Activated B cell treated with CpG ODN at 0.5 μM for 24 hours (primary cell): ENCODE measurements at places on chromosomes 4 and X.
A peak's percentile ranks its signal among the peaks of the same experiment; 100 is the strongest.

- DNase-seq = no peak
These were observed 39.5 kb downstream of the NSD2 start for GRCh38 chr4:1910643-1911042.

DNA sequence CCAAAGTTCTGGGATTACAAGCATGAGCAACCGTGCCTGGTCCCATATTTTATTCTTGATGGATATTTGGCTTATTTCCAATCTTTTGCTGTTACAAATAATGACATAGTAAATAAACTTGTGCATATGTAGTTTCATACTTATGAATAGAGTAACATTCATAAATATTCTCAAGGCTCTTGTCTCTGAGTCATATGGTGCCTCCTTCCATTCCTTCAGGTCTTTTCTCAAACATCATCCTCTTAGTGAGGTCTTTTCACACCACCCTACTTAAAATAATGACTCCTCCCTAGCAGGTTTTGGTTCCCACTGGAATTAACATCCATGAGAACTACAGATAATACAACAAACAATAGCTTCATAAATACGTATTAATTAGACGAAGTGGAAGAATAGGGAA is 416.6 kb downstream of the IQCM start:
- no peak for DNase-seq

DNA sequence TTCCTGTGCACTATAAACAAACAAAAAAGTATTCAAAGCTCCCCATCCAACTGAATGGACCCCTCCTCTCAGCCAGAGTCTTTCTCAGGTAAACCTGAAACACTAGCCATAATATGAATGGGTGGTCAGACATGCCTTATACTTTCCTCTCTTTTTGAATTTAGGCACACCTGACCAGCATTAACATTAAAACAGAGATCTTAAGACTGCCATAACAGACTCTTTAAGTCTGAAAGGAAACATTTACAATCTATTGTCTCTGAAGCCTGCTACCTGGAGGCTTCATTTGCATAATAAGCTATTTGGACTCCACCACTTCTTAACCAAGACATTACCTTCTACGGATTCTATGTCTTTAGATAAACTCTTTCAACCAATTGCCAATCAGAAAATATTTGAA is 56.9 kb upstream of the SPIN4 start:
- no peak for DNase-seq

- DNase-seq = no peak
These were observed 113.1 kb downstream of the ATP8A1 start for GRCh38 chr4:42543762-42544161.

- DNase-seq = no peak
These were observed 204.7 kb downstream of the CBR4 start for GRCh38 chr4:168805341-168805740.

DNA sequence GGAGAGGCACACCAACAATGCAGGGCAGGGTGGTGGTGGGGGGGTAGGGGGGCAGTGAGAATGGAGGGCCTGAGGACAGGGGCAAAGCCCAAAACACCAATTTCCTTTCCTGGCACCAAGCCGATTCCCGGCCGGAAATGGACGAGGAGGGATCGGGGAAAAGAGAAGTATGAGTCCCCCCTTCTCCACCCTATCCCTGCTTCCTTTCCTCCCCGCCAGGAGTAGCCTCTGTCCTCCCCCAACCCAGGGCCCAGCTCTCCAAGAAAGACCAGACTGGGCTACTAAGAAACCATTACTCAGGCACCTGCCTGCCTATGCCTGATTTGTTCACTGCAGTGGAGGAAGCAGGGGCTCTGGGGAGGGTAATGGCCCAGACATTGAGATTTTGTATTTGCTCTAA is 402 bp downstream of the CCDC120 start:
- DNase-seq = no peak

DNA sequence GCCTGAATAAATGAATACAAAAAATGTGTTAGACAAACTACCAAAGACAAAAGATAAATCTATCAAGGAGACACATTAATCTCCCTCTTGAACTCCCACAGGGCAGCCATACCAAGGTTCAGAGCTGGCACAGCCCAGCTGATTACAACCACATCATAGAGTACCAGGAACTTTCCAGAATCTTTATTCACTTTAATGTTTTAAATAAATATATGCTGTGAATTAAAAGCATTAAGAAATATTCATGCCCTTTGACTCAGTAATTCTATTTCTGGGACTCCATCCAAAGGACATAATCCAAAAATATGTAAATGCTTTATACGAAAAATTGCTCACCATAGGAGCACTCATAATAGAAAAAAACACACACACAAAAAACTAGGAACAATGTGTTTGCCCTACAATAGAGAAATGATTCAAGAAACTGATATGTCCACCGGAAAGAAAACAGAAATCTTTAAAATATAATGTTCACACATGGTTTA is 126.0 kb downstream of the LDB2 start:
- DNase-seq = no peak

DNA sequence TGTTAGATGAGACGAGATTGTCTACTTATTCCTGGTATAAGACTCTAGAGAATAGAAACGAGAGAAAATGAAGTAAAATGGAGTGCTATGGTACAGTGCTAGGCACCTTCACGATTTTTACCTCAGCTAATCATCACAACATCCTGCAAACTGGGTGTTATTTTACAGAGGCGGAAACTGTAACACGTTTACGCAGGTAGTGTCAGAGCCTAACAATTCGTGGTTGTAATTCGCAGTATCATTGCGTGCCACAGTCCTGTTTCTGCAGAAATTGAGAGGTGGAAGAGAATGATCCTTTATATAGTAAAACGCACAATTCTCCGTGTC is 383 bp upstream of the TBC1D19 start:
- no peak for DNase-seq

DNA sequence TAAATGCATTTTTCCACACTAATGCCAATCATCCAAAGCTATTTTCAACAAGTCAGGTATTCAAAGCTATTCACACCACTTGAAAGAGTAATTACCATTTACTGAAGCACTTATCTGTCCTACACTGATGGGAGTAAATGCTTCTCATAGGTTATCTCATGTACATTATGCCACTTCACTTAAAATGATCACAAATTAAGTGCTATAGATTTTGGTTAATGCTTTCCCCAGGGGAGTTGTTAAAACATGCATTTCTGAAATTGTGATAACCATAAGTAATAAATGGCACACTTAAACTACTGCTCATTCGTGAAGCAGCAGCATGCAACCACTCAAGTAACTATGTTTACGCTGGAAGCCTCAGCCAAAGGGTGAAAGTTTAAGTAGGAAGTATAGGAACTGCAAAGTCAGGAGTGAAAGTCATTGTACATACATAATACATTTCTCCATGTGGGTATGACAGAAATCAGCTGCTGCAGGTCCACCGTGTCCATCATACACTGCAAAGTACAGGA is 6.6 kb downstream of the PPM1K start:
- DNase-seq = no peak

DNA sequence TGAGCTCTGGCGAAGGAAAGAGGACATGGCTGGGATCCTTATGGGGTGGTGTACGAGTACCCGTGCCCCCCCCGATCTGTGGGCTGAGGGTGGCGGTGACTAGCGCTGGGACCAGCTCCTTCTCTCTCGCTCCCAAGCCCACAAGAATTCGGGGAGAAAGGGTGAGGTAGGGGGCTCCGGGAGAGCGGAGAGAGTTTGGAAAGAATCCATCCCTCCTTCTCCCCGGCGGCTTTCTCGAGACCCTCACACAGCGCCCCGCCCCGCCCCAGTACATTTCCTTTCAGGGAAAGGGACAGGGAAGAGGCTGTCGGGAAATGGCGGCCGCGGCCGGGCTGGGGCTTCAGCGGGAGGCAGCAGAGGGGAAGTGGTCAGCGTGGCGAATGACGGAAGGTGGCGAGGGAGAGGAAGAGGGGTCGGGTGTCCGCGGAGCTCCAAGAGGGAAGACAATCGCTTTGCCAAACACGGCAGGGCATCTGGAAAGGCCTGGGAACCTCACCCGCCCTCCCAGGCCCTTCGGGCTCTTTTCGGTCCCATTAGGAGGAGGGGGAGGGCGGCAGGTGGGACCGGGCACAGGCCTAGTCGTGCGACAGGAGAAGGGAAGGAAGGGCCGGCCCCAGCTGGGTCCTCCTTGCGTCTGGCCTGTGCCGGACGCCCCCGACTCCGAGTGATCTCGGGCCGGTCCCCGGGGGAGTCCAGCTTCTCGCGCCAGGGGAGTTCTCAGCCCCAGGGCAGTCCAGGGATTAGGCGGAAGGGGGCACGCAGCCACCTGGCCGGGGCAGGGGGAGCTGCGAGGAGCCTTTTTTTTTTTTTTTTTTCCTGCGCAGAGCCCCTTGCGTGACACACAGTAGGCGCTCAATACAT is 10.2 kb downstream of the HNRNPH2 start:
- peak; percentile 46 for DNase-seq

- DNase-seq = no peak
These were observed 432.0 kb downstream of the GLUD2 start for GRCh38 chrX:121479406-121479805.

- no peak for DNase-seq
These were observed 101.9 kb upstream of the RBPJ start for GRCh38 chr4:26218677-26219605.

GRCh38 chr4:188175288-188175687 is 36.0 kb downstream of the TRIML1 start:
- DNase-seq = no peak

GRCh38 chr4:33658971-33659370 is 2585.3 kb downstream of the ARAP2 start:
- no peak for DNase-seq

- no peak for DNase-seq
These were observed 22.8 kb upstream of the TLR2 start for GRCh38 chr4:153661215-153661822.

DNA sequence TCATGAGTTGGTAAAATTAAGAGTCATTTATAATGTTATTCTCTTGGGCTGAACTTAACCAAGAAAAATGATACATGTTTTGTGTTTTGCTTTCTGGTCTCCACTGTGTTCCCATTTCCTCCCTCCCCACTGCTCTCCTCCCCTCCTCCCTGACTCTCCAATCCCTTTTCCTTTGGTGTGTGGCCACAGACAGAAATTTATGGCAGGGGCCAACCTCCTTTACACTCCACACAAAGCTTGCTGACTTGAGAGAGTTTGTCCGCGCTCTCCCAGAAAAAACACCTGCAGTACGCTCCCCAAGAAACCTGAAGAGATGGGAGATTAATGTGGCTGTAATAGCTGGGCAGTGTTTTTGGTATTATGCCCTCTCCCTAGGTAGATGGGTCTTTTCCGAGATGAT is 88.9 kb downstream of the ALPK1 start:
- DNase-seq = no peak

GRCh38 chrX:67961516-67961915 is 417.7 kb downstream of the AR start:
- DNase-seq = no peak

DNA sequence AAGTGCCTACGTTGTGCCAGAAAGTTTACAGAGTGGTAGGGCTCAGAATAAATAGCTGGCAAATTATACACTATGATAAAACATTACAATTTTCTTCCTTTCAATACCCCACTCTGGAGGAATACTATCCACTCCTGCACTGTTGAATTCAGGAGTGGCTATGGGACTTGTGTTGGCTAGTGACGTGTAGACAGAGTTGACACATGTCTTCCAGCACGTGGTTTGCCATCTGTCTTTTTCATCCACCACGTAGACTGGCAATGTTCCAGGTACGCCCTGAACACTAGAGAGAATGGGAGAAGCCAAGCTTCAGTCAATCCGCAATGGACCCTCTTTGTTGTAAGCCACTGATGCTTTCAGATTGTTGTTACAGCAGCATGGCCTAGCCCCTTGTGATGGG is 168.8 kb upstream of the RBPJ start:
- DNase-seq = no peak

DNA sequence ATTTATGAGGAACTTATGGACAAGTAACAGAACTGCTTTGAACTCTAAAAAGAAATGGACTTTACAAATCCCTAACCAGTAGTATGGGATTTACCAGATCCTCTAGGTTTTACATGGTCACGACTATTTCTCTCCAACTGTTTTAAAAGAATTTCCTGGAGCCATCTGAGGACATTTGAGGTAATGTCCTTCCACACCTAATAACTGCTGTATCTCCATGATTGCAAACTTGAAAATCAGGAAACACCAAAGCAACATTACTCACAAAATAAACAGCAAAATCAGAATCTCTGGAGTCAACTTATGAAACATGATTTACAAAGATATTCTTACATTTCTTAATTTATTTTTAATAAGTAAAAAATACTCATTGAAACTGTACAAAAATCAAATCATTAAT is 58.0 kb downstream of the STAP1 start:
- DNase-seq = no peak

- no peak for DNase-seq
These were observed 549.3 kb downstream of the IQCM start for GRCh38 chr4:149266301-149266700.

- no peak for DNase-seq
These were observed 3.0 kb upstream of the SLC2A9 start for GRCh38 chr4:10024303-10024702.

GRCh38 chr4:143558286-143558685 is 44.8 kb downstream of the SMARCA5 start:
- no peak for DNase-seq

DNA sequence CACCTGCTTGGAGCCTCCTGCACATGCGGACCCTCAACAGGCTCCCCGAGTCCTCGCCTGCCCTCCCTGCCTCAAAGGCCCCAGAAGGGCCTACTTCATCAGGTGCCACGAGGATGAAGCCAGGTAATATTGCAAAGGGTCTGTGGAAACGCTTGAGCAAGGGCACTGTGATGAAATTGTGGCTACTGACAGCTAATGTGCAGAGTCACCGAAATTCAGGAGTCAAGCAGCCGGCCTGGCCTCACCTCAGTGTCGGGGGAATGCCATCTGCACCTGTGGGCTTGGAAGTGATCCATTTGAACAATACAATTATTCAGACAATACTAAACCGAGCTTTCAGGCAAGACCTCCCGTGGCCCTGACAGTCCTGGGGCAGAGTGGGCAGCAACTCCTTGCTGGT is 3.1 kb upstream of the FGFR3 start:
- no peak for DNase-seq

DNA sequence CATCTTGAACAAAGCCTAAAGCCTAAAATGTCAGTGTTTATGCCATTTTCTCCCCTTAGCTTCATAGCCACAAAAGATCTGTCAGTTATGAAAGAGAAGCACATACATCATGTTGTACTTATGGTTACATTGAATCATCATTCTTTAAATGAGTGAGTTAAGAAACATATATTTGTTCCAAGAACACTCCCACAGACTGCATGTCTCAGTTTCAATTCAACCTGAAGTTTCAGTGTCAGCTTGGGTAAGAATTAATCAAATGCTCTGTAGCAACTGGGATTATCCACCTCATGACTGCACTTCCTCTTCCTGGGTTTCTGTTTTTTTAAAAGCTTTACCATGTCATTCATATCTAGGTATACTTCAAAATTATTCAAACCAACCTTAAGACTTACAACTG is 3.9 kb upstream of the TMPRSS11B start:
- DNase-seq = no peak

- DNase-seq = no peak
These were observed 72.1 kb downstream of the PARM1 start for GRCh38 chr4:75004755-75005668.

- DNase-seq = no peak
These were observed 7.6 kb downstream of the FAT4 start for GRCh38 chr4:125322366-125322730.

- no peak for DNase-seq
These were observed 34.6 kb downstream of the F8 start for GRCh38 chrX:154987940-154988339.
